Common myeloid progenitor, CD34-positive (primary cell): ENCODE measurements at places on chromosomes 3 and 15.
A peak's percentile ranks its signal among the peaks of the same experiment; 100 is the strongest.

DNA sequence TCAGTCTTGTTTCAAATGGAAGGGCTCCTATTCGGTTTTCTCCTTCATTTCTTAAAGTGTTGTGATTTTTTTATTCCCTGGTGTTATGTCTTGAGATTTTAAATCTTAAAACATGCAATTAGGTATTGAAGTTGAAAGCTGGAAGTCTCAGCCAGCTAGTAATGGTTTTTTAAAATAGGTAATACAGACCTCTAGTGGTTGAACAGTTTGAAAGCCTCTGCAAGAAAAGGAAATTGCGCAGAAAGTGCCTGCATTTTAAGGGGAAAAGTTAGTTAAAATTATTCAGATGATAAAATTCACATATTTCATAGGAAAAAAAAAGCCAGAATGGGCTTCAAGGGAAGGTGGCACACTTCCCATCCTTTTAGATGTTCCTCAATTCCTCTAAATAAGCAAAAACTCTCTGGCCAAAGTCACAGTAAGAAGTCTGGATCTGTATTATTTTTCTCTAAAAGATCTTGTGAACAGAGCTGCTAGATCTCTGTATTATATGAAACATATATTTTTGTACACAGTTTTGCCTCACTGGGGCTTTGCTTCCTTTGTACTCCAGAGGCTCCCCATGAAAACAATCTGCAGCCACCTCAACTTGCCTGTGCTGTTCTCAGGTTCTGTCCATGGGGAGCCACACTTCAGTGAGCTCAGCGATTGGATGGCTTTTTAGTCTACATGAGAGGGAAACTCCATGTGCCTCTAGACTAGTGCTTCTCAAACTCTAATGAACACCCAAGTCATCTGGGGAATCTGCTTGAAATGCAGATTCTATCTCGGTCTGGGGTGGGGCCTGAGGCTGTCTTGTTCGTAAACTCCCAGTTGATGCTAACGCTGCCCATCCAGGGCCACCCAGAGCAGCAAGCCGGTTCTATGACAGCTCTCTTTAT, 21.5 kb downstream of the AGTR1 start:
- peak; percentile 17 for DNase-seq

GRCh38 chr15:77239882-77240608, 169.1 kb upstream of the TSPAN3 start:
- DNase-seq, result no peak

DNA sequence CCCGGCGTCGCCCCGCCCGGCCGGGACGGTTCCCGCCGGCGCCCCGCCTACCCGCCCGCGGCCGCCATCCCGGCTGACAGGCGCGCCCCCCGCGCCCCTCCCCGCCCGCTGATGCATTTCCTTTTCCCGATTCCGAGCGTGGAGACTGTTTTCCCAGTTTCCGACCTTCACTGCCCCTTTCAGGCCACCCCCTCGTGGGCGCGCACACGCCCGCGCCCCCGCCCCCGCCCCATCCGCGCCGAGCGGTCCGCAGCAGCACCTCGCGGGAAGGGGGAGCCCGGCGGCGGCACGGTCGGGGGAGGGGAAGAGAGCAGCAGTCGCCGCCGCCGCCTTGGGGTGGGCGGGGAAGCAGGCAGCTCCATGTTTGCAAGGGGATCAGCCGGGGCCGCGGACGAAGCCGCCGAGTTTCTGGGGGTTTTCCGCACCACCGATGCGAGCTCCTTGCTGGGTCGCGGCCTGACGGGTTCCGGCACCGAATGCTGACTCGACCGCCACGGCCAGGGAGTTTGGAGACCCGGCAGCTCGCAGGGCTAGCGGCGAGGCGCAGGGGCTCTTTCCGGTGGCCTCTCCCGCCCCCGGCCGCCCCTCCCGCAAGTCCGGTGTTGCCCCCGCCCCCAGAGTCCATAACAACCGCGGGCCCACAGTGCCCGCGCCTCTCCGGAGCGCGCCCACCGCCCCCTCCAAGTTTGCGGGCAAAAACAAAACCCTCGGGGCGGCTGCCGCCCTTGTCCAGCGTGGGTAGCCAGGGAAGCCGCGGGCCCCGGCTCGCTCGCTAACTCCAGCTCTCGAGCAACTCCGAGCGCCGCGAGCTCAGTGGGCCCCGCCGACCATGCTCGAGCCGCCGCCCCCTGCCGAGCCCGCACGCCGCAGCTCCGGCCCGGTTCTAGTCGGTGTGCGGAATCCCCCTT, 3.2 kb upstream of the SIN3A start:
- peak; percentile 93 for DNase-seq

- peak; percentile 72 for DNase-seq
Observed at GRCh38 chr3:183131186-183131725, 31.3 kb downstream of the LAMP3 start.

DNA sequence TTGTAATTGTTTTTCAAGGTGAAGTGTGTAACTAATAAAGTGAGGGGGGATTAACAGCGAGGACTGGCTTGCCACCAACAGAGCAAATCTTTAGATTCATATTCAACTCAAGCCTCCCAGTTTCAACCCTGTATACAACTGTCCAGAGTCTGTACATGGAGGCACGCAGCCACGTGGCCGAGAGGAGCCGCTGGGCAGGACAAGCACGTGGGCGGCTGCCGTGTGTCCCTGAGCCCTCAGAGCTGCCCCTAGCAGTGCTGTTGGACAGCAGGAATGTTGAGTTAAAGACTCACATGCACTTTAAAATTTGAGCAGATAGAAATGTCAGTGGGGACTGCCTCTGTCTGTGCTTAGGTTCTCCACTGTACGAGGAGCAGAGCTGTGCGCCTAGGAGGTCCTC, 29.4 kb downstream of the ASB7 start:
- no peak for DNase-seq

- no peak for DNase-seq
Observed at GRCh38 chr3:143098032-143098764, 21.4 kb upstream of the CHST2 start.

- DNase-seq, result no peak
Observed at GRCh38 chr3:124401843-124402242, 328.4 kb upstream of the UMPS start.

GRCh38 chr15:90884719-90885431, 571 bp downstream of the FES start:
- no peak for DNase-seq

DNA sequence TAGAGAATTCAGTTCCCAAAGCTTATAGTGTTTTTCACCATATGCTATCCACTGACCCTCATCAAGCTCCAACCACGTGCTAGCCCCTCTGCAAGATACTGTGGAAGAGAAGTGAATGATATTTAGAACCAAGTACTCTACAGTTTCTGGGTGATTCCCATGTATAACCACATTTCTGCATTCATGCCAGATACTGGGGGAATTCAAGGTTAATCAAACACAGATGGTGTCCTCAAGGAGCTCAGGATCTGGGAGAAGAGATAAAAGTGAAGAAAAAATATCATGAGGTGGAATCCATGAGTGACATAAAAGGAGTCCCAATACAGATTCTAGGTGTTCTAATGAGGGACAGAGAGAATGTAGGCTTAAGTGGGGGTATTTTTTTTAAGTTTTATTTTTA, 195.8 kb downstream of the FHIT start:
- DNase-seq, result no peak

DNA sequence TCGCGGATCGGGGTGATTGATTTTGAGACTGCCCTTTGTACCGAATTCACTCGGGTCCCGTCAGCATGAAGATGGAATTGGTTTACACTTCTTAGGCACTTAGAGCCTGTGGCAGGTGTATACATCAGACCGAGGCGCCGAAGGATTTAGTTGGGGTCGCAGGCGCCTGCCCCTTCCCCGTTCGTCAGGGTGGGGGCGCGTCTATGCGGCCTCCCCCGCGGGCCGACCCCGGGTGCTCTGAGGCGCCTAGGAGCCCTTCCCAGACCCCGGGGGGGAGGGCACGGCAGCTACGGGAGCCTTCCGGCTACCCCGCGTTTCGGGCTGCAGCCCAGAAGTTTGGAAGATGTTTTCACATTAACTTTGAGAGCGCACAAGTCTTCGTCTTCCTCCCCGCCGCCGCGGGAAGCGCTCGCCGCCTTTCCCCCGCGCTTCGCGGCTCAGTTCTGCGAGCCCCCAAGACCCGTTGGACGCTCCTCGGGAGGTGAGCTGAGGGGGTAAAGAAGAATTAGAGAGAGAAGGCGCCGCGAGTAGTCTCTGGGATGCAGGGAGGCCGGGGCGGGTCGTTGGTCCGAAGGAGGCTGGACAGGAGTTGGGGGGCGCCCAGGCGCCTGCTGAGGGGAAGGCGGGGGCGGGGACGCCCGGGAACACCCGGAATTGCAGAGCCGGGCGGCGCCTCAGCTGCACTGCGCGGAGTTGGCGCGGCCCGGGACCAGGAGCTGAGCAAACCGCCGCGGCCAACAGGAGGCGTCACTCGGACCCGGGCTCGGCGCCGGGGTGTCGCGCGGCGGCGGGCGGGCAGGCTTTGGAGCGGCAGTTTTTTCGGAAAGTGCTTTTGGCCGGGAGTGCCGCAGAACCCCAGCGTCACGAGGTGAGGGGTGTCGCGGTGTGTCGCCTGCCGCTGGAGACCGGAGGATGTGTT, 780 bp downstream of the TIPARP start:
- DNase-seq, result peak; percentile 39

- DNase-seq, result no peak
Observed at GRCh38 chr3:9769012-9769411, 735 bp downstream of the CAMK1 start.

DNA sequence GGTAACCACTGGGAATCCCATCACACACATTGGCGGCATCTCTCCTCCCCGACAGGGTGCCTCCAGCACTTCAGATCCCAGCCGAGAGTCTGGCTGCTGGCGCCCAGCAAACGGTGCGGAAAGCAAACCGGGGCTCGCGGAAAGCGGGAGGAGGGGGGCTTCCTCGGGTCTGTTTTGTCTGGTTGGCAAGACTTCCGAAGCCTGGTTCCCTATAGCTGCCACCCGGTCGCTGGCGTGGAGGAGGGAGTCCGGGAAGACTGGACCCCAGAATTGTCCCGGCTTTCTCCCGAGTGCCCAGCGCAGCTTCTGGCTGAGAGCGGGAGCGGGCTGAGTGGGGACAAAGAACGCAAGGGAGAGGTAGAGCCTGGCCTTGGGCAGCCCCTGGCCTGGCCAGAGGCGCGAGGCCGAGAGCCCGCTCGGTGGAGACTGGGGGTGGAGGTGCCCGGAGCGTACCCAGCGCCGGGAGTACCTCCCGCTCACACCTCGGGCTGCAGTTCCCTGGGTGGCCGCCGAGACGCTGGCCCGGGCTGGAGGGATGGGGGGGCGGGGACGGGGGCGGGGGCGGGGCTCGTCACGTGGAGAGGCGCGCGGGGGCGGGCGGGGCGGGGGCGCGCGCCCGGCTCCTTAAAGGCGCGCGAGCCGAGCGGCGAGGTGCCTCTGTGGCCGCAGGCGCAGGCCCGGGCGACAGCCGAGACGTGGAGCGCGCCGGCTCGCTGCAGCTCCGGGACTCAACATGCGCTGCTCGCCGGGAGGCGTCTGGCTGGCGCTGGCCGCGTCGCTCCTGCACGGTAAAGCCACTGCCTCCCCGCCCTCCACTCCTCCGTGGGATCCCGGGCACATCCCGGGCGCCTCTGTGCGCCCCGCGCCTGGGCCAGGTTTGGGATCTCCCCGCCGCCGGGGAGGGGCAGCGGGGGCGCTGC, at the start of gene CHRNA7:
Gene CHRNA7 (plus strand): TSS at position 654 of the 920 bp plus-strand sequence. CDS start 80 bp downstream, at position 734.
- DNase-seq, result peak; percentile 84
